Urothelium cell line (cell line): ENCODE measurements at places on chromosomes 2 and 18.
A peak's percentile ranks its signal among the peaks of the same experiment; 100 is the strongest.

- peak; percentile 90 for DNase-seq
These were observed 3.5 kb upstream of the LBX2 start for GRCh38 chr2:74502720-74503505.

GRCh38 chr2:133434959-133435668 is 133.1 kb downstream of the NCKAP5 start:
- DNase-seq = peak; percentile 58

GRCh38 chr2:236762628-236763027 is 193.0 kb downstream of the ACKR3 start:
- no peak for DNase-seq

GRCh38 chr2:45180033-45180746 is 170.9 kb upstream of the SIX2 start:
- DNase-seq = no peak

- no peak for DNase-seq
These were observed 9.5 kb downstream of the DCC start for GRCh38 chr18:52349498-52349897.

DNA sequence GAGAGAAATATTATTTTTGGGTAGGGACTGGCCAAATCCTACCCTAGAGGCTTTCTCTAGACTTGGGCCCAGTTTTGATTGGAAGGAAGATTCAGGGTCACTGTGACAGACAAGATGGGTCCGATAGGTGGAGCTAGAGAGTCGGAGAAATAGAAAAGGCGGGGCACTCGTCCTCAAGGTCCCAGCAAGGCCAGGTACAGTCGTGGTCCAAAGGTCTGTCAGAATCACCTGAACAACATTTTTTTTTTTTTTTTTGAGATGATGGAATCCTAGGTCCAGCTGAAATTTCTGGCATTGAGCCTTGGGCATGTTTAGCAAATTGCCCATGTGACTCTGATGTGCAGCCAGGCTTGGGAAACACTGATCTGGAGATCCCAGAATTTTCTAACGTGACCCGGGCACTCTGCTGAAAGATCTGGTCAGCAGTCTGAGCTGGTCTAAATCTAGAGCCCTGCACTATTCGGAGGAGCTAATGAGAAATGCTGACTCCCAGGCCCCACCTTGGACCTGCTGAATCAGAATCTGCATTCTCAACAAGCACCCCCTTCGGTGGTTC is 23.0 kb upstream of the NTSR2 start:
- DNase-seq = peak; percentile 80

GRCh38 chr2:107775791-107776190 is 50.9 kb upstream of the RGPD4 start:
- DNase-seq = no peak

GRCh38 chr18:57961876-57962505 is 82.0 kb upstream of the NEDD4L start:
- DNase-seq = no peak

DNA sequence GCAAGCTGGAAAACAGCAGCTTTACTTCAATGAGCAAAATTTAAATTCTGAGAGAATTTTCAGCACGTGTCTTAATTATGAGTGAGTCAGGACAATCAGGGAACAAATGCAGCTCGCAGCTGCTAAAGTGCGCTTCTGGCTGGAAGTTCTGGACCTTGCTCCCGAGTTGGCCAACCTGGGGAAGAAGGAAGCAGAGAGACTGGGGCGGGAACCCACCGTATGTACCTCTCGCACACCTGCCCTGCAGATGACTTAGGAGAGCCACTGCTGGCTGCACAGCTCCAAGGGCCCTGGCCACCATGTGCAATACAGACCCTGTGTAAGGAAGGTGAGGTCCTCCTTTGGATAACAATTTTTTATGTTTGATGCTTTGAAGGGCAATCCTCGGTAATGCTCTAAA is 42.4 kb downstream of the REEP1 start:
- DNase-seq = no peak

GRCh38 chr2:177881921-177882320 is 190.7 kb downstream of the PDE11A start:
- DNase-seq = no peak

DNA sequence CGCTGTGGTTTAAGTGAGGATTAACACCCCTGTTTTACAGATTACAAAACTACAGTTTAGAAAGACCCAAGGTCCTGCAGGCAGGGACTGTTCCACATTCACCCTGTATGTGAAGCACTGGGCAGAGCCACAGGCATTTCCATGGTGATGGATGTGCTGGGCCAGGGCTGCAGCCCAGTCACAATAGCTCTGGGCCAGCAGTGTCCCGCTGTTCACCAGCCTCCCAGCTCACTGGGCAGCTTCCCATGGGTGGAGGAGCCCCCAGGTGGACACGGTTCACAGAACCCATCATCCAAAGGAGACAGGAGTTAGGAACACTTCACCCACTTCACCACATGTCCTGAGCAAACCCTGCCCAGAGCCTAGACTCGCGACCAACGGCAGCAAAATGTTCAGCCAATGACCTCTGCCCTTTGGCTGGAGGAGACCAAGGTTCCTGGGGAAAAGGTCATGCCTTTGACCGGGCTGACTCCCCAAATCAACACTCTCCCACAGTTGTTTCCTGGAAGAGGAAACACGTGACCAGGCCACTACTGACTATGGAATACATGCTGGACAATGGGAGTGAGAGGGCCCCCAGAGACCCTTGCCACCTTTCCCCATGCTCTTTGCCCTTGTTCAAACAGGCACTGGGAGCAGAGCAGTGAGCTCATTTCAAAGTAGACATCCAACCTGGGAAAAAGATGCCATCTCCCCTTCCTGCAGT is 28.0 kb upstream of the SLC35F6 start:
- no peak for DNase-seq

- DNase-seq = no peak
These were observed 76.3 kb downstream of the DYNC1I2 start for GRCh38 chr2:171763602-171764001.

- no peak for DNase-seq
These were observed 480.2 kb upstream of the CHST9 start for GRCh38 chr18:27665264-27665799.

- DNase-seq = peak; percentile 81
These were observed 189.7 kb downstream of the ADCYAP1 start for GRCh38 chr18:1094409-1094808.

DNA sequence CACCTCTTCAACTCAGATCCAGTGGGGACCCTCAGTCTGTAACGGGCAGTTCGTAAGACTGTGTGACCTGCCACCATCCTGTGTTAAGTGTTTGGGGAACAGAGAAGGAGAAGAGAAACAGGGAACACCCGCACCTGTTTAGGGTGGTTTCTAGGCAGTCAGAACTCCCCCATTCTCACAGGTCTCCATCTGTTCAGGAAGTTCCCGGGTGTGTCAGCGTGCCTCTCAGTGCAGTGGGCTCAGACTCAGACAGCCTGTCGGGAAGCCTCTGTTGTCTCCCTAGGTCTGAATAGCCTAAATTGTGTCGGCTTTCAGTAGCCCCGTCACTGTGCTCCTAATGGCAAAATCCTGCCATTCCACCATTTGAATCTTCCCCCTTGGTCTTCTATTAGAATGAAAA is 256.6 kb downstream of the LOXHD1 start:
- DNase-seq = no peak

GRCh38 chr2:171772373-171772772 is 85.1 kb downstream of the DYNC1I2 start:
- no peak for DNase-seq

GRCh38 chr2:239609162-239609561 is 208.3 kb upstream of the HDAC4 start:
- no peak for DNase-seq

DNA sequence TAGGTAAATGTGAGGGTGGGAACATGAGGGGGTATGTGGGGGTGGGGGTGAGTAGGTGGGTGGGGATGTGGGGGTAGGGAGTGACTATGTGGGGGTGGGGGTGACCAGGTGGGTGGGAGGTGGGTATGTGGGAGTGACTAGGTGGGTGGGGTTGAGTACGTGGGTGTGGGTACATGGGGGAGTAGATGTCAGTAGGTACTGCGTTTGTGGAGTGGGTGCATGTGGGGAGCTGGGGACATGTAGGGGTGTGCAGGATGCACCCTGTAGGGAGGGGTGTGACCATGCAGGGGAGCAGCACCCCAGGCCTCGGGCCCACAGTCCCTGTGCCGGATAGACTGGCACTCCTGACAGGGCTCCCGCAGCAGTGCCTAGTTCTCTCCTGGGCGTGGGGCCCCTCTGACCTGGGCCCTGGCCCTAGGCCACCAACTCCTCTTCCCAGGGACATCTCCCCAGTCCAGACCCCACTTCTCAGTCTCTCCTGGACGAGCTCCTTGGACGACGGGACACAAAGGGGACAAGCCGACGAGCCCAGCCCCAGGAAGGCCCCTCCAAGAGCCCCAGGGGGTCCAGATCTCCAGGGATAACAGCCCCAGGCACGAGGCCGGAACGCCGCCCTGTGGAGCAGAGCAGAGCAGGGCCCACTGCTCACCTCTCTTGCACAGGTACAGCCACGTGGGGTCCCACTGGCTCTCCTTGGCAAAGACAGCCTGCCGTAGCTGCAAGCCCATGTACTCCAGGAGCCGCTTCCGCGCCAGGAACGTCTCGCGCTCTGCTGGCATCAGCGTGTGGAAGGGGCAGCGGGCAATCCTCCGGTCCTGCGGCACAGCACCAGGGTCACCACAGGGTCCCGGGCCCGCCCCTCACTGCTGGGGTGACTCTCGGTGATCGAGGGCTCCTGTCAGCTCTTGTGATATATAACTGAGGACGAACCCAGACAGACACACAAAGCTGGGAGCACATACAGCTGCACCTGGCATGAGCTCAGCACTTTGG is 58.2 kb downstream of the ANKMY1 start:
- no peak for DNase-seq

DNA sequence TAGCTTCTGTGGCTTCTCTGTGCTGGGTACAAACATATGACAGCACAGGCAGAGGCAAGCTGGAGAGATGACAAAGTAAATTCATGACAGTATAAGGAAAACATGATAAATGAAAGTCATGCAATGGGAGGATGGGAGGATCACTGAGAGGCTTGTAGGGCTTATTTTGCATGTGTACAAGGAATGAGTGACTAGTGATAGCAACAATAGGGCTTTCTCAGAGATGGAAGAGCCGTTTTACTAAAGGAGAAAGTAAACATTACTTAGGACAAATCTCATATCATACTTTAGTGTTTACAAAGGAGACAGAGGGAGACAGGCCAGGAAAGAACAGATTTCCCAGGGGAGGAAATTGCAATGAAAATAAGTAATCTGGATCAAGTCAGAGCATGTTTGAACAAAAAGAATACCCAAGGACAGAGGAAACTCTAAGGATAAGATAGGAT is 82.5 kb upstream of the RBMS1 start:
- DNase-seq = no peak

GRCh38 chr18:29383311-29384273 is 1206.7 kb upstream of the CDH2 start:
- no peak for DNase-seq

DNA sequence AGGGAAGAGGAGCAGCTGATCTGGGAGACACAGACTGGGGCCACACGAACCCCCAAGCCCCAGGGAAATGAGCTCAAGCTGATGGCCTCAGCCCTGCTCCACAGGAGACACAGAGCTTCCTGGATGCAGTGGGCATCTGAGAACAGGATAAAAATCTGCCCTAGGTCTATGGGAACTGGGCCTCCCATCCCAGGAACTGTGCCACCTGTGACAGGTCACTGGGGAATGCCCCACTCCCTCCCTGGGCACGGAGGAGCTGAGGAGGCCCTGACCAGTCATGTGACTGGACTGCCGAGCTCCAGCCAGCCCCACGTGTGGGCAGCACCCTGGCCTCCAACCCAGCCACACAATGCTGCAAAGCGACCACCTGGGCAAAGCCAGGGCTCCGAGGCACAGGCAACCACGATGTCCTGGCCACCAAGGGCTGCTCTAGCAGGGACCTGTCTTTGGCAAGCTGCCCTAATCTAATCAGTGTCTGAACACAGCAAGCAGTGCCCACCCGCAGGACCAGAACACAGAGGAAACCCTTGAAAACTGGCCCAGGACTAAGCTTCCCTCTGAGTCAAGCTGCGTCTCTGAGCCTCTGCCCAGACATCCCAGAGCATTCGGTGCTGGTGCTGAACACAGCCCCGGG is 57.8 kb upstream of the ID2 start:
- no peak for DNase-seq

DNA sequence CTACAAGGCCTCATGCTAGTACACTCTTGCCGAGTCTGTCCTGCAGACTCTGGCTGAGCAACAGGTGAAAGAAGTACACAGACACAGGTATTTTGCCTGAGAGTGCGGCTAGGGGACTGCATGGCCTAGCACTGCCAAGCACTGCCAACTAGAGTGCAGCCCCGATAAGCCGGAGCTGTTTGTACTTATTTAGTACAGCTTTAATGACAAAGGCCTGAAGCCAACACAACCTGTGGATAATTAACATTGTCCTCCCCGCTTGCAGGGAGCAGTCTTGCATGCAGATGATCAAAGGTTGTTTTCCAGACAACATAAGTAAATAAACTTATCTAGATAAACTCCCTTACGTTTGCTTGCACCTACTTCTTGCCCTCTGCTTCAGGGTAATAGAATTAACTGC is 63.7 kb upstream of the MMADHC start:
- no peak for DNase-seq

- DNase-seq = no peak
These were observed 98.9 kb upstream of the CHRNA1 start for GRCh38 chr2:174863183-174863582.

DNA sequence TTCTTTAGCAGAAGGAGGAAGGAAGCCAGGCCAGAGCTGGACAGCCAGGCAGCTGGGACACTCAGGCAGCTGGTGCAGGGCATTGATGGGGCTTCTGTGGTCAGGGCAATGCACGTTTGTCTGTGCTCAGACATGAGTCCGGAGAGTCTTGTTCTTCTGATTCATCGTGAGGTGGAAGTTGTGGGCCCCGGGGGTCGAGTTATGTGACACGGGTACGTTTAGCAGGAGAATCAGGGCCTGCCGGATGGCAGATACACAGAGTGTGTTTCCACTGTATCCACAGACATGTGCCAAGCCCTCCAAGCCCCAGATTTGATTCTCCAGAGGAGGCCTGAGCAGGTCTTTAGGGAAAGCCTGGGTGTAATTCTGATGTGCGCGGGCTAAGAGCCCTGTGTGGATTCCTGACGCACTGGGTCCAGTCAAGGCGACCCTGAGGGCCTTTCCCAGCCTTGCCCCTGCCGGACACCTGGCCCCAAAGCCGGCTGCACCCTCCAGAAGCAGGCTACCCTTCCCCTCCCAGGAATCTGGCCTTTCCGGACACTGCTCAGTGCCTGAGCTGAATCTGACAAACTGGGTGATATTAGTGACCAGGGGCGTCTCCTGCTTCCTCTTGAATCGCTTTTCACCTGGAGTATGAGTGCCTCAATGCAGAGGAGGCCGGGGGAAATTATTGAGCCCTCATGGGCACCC is 10.1 kb downstream of the ARHGEF4 start:
- no peak for DNase-seq

DNA sequence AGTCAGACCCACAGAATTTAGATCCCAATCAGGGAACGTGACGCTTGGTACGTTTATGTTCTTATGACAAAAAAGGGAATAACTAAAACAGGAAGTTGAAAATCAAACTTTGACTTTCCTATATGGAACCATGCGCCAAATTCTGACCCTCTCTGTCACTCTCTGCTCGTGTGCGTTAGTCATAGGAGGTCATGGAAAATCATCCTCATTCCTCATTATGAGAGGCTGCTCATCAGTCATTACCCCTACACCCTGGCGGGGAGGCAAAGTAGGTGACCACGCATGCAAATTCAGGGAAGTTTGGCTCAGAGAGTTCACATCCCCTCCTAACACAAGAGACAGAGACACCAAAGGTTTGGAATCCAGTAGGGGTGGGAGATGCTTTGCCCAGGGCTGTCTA is 15.5 kb downstream of the IL1F10 start:
- no peak for DNase-seq
